ENCODE measurements at places on chromosomes 13 and 19.
A peak's percentile ranks its signal among the peaks of the same experiment; 100 is the strongest.

DNA sequence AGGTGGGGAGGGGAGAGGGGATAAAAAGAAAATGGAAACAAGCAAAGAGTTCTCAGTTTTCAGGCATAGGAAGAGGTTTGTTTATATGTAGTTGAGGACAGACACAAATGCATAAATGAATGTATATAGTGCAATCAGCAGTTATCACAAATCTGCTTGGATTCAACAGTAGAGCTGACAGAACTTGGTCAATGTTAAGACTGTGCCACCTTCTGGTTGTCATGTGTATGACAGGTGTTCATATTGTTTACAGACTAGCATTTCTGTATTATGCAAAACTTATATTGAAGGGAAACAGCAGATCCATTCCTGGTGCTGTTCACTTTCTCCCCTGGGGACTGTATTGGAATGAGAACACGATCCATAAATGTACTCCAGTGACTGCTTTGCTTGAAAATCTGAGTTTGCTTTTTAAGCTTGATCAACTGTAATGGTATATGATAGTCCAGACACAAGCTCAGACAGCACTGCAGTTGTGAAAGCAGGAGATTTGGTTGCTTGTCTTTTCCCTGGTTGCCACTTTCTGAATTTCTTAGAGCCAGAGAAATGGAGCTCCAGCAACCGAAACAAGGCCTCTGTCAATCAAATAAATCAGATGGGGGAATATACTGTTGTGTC is 319.5 kb upstream of the OBI1 start:
- peak; percentile 77 for DNase-seq

GRCh38 chr13:54657588-54657987 is 1629.0 kb downstream of the OLFM4 start:
- no peak for DNase-seq

- peak; percentile 56 for DNase-seq
These were observed 1.6 kb upstream of the BEST2 start for GRCh38 chr19:12749938-12750521.

DNA sequence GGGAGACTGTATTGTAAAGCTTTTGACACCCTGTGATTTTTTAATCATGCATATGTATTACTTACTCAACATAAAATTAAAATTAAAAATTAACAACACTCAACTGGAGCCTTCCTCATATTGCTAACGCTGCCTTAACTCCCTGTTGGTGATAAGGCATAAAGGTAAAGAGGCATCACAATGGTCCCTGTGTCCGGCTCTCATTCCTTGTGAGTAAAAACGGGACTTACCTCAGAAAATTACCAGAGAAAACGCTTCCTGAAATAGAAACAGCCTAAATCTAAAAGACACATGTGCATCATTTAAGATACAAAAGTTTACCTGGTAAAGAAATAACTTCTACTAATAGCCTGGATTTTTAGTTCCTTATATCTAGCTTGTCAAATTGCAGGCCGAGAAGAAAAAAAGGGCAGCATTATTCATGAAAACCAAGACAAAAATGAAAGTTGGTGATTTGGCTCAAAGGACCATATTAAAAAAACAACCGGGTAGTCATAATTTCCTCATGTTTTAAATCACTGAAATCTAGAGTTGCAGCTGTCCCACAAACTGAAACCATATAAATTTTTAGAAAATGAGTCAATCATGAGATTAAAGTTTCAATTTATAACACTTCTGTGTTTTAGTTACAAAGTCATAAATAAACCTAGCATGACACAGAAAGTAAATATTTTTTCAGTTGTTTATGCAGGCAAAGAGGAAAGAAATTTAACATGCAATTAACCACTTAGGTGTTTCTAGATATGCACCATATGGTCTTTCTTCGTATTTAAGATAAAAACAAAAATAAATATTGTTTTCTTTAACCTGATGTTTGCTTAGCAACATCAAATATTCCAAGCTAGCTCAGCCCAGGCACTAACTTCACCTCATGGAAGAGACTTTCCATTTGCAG is 94.7 kb downstream of the MIPEP start:
- DNase-seq: peak; percentile 86

GRCh38 chr13:21752501-21752900 is 81.6 kb downstream of the FGF9 start:
- DNase-seq: no peak

GRCh38 chr19:39342647-39343305 is 555 bp downstream of the SAMD4B start:
- peak; percentile 19 for DNase-seq

DNA sequence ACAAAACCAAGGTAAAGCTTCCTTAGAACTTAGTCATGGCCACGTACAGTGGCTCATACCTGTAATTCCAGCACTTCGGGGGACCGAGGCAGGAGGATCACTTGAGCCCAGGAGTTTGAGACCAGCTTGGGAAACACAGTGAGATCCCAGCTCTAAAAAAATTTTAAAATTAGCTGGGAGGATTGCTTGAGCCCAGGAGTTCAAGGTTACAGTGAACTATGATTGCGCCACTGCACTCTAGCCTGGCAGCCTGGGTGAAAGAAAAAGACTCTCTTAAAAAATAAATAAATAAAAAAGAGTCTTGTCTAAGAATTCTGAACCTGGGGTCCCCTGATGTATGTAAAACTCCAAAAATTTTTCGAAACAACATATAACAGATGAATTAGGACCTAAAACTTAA is 34.9 kb downstream of the N4BP2L2 start:
- DNase-seq: peak; percentile 5

- DNase-seq: peak; percentile 13
These were observed 1134.3 kb downstream of the SLITRK1 start for GRCh38 chr13:82747958-82748357.

GRCh38 chr13:23432626-23433025 is 876 bp downstream of the SACS start:
- no peak for DNase-seq

DNA sequence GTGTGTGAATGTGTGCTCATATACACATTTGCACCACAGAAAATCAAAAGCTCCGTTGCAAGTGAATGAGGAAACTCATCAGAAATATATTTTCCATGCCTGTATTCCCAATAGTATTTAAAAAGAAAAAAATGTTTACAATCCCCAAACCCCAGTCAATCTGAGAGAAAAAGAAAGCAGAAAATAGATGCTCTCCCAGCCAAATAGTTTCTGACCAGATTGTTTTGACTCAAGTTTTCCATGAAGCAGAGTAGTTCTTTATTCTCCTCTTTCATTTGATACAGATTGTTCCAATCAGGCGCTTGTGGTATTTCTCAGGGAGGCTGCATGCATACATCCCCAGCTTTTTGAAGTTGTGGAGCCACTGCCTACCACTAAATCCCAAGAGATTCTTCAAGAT is 110.6 kb downstream of the STARD13 start:
- DNase-seq: peak; percentile 48
